ENCODE measurements at places on chromosomes 2 and 18.

GRCh38 chr18:79887181-79888000, 64.1 kb downstream of the SLC66A2 start:
- no peak for DNase-seq

DNA sequence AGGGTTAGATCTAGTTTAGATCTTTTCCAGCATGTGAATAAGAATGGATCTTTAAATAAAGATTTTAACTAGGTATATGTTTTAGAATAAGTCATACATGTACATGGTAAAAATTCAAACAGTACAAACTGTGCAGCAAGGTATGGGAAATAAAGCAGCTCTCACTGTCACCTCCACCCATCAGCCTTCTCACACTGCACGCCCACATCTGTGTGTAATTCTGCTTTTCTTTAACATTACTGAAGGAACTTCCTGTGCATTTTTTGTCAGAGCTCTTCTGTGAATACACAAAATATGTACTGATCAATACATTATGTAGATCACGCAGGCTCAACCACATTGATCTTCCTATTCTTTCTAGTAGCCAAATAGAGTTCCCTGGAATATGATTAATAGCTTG, 3.4 kb downstream of the CASP8 start:
- DNase-seq: no peak

- DNase-seq: peak; percentile 22
Observed at GRCh38 chr2:27379836-27380625, 503 bp downstream of the ZNF513 start.

DNA sequence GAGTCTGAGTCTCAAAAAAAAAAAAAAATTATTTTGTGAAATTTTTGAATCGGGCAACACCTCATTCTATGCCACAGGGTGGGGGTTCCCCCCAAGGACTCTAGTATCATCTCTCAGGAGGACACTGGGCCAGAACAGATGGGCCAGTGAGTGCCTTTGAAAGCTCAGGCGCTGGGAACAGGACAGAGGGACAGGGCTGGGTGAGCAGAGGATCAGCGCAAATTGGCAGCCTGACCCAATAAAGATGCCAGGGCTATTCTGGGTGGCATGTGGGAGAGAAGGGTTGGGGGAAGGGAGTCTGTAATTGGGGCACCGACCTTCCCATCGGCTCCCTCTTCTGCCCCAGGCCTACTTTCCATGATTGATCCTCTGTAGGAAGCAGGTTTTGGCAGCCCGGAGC, 44.0 kb downstream of the KIF3C start:
- no peak for DNase-seq

- no peak for DNase-seq
Observed at GRCh38 chr18:62839874-62840713, 124.8 kb downstream of the PHLPP1 start.

DNA sequence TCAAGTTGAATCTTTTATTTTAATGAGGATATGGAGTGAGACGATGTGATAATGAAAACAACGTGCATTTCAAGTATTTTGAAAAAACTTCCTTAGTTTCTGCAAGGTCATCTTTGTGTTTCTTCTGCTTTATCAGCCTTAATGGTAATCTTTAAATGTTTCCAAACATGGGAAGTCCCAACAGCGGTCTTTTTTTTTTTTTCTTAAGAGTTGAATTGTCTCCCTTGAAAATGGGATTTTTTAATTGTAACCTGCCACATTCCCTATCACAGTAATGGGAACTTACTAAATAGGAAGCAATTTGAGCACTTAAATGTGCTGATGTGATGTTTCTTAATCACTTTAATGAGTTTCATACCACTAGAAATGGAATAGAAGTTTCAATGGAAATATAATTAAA, 45.8 kb downstream of the ATIC start:
- no peak for DNase-seq

GRCh38 chr18:63971320-63972001, 1.6 kb downstream of the SERPINB8 start:
- DNase-seq: no peak

GRCh38 chr2:33420726-33421125, 55.7 kb upstream of the RASGRP3 start:
- no peak for DNase-seq

- DNase-seq: no peak
Observed at GRCh38 chr2:15920696-15921095, 19.7 kb upstream of the MYCN start.

- no peak for DNase-seq
Observed at GRCh38 chr18:35507623-35508022, 9.9 kb upstream of the INO80C start.

DNA sequence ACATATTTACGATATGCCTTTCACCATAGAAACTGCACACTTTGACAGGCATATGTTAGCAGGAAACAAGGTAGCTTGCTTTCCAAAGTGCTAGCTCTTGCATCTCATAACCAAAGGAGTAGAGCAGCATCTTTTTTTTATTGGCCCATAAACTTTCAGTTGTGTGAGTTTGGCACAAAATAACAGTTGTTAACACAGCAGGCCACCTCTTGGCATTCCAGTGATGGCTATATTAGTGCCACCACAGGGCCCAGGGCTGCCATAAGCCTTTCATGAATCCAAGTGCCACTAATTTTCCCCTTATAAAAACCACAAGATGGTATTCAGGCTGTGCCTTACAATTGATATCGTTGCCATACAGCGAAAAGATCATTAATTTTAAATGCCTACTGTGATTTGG, 40.3 kb upstream of the KLF7 start:
- no peak for DNase-seq

GRCh38 chr2:65388051-65388531, 44.3 kb downstream of the SPRED2 start:
- no peak for DNase-seq

DNA sequence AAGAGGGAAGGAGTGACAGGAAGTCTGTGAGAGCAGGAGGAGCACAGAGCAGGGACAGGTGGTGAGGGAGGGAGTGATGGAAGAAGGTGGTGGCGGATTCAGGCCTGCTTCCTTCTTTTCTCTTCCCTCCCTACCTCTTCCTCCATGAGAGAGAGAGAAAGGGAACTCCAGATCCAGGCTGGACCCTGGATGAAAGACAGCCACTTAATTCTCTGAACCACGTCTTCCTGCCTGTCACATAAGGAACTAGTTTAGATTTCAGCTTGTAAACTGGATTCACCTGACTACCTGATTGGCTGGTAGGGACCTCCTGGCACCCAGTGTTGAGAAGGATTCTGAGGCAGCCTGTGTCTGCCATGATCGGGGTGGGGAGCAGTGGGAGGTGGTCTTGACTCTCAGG, 48.9 kb downstream of the PAX8 start:
- no peak for DNase-seq

- DNase-seq: peak; percentile 68
Observed at GRCh38 chr18:79528846-79529245, 133.1 kb downstream of the NFATC1 start.

Measured in GM18507 (cell line).